ENCODE measurements at places on chromosomes 16 and 17.

DNA sequence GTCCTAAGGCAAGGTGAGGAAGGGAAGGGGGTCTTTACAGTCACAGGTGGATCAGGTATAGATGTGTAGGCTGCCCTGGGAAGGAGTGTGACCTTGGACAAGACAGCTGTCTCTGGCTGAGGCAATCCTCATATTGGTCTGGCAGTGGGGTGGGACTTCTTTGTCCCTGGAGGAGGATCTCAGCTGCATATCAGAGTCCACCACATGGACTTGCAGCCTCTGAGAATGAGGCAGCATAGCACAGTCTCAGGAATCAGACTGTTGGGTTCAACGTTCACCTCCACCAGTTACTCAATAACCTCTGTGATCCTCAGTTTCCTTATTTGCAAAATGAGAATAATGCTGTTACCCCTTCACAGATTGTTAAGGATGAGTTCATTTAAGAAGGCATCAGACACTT lies 33.4 kb downstream of the ACSM2A start:
- no peak for DNase-seq

DNA sequence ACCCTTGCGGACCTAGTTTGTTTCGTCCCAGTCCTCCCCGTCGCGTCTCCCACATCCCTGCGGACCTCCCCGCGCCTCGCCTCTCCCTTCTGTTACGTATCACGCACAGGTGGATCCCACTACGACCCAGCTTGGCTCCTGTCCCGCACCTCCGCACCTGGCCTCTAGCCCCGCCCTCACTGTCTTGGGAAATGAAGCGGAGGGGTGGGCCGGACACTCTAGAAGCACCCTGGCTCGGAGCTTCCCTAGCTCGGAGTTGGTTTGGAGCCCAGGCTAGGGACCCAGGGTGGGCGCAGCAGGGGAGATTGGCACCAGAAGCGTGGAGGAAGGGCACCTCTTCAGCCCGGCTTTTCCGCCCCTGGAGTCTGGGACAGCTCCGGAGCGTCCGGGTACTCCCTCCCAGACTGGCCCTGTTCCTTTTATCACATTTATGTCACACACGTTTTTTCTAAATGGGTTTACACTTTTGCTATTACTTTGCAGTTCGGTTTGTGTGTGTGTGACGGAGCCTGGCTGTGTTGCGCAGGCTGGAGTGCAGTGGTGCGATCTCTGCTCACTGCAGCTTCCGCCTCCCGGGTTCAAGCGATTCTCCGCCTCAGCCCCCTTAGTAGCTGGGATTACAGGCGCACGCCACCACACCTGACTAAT lies 1.4 kb upstream of the CEMP1 start:
- DNase-seq: peak; percentile 85

GRCh38 chr16:49806446-49806845 lies 49.5 kb downstream of the ZNF423 start:
- DNase-seq: no peak

GRCh38 chr17:66555605-66556004 lies 253.2 kb downstream of the PRKCA start:
- DNase-seq: no peak

DNA sequence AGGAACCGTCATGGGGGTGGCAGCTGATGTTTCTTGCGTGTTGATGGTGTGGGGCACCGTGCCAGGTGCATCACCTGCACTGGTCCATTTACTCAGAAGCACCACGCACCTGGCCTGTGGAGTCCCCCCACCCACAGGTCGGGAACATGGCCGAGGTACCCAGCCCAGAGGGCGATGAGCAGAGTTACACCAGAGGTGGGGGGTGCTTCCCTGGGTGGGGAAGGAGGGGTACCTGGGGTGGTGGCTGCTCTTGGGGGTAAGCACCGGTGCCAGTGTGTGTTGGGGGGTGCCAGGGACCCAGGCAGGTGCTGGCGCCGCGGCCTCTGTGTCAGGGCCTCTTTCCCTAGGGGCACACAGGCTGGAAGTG lies 5.0 kb upstream of the ZNF750 start:
- DNase-seq: no peak

DNA sequence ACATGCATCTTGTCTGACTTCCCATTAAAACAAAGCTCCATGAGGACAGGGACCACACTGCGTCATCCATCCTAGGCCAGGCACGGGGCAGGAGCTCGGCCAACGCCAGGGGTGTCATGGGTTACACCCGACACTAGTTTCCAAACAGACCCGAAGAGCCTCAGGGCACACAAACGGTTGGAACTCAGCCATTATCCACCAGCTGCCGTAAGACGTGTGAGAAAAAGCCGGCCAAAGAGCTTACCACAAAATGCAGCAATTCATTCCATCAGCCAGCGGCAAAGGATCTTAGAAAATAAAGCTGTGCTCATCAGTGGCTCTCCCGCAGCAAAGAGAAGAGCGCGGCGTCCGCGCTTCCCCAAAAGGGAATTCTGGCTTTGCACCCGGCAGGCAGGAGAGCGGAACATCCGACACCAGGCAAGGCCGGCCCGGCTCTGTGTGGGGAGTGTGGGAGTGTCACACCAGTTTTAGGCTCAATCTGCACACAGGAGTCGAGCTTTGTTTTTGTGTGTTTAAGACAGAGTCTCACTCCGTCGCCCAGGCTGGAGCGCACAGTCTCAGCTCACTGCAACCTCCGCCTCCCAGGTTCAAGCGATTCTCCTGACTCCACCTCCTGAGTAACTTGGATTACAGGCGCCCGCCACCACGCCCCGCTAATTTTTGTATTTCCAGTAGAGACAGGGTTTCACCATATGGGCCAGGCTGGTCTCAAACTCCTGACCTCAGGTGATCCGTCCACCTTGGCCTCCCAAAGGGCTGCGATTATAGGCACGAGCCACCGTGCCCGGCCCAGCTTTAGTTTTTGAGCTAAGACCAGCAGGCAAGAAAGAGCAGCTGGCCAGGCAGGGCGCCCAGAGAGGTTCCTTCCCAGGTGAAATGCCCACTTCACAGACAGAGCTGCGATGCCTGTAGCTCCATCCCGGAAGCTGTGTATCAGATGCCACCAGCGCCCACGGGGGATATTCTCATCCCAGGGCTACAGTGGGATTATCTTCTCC lies 1.5 kb downstream of the SLC38A8 start:
- DNase-seq: peak; percentile 33

- no peak for DNase-seq
Measured at GRCh38 chr16:19443659-19444058, 26.0 kb downstream of the TMC5 start.

DNA sequence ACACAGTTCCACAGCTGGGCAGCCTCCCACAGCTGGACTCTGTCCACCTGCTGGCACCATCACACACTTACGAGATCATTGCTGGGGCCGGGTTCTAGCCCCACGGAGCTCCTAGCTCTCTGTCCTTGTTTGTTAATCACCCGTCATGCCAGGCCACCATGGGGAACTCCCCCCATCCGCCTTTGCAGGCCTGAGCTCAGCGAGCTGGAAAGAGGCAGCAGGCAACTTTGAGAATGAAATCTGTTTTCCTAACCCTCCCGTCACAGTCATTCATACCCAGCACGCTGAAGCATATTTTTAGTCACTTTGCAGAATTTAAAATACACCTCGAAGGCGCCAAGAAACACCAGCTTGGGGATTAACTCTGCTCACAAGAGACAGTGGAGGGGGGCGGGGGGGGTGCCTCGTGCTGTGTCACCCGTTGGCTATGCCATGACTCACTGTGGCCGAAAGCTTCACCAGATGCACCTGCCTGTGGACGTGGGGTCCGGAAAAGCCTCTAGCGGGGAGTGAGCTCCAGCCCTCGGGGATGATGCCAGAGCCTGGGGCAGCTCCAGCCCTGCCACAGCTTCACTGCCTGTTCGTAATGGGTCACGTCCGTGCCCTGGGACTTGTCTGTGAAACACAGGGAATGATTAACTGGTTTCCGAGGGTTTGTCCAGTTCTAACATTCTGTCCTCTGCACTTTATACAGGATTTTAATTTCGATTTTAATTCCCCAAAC lies 1.4 kb upstream of the SPNS2 start:
- no peak for DNase-seq

- DNase-seq: no peak
Measured at GRCh38 chr16:50315346-50315997, 49.1 kb downstream of the ADCY7 start.

DNA sequence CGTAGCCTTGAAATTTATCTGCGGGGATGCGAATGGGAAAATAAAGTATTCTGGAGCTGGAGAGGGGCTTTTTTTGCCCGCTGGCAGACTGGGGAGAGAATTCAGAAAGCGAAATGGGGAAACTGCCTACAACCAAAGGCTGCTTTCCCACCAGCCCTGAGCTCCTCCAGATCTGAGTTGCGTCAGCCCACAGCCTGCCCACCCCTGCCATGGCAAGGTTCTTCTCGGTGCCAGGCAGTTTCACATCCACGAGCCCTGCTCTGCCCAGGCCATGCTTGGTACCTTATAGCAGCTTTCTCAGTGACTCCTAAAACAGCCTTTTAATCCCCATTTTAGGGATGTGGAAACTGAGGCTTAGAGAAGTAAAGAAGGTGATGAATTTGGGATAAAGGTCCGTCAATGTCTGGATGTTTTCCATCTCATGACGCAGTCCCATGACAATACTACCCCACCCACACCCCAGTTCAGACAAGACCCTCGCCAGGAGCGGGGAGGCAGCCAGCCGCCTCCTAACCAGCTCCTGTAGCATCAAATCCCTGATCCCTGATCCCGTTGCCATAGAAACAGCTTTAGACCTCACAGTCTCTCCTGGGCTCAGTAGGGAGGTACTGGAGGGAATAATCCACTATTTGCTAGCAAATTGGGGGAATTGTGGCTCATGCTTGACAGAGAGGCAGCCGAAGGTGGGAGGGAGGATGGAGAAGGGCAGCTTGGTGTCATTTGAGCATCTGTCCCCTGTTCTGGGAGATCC lies 113.5 kb downstream of the MGAT5B start:
- DNase-seq: no peak

DNA sequence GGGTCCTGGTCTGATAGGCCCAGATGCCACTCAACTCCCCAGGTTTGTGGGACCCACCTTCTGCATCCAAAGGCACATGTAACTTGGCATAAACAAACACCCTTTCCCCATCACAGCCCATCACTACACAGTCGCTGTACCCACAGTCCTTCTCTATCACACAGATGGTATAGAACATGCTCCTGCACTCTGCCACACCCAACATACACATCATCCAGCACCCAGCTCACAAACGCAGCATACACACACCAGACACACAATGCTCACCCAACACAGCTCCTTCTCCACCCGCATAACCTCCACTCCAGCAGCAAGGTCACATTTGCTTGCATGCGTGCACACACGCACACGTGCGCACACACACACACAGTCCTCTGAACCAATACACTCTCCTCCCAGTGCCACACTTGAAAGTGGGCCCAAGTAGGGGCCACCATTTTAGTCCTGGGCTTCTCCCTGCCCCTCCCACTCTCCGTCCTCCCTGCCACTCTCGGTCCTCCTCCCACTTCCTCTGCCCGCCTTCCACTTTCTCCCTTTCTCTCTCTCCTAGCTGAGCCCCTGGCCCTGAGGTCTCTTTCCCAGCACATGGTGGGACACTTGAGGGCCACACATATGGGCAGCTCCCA lies 8.5 kb upstream of the TMEM92 start:
- no peak for DNase-seq
